Progenitor cell of endocrine pancreas (in vitro differentiated cells): ENCODE measurements at places on chromosomes 4 and X. TPM values are rescaled to one million over a fixed set of nuclear protein-coding genes. Genes with fewer than 3 reads are reported as not detected.

GRCh38 chr4:42445038-42445437, 47.8 kb downstream of the SHISA3 start:
- no peaks in the 10 kb centered on the region for H3K27me3 ChIP-seq
- peaks cover 6% of the 10 kb centered on the region for H3K4me1 ChIP-seq
- H3K27ac ChIP-seq = no peak overlapping the region
- DNase-seq = no peak
- no peak overlapping the region for H3K4me3 ChIP-seq
- peaks cover 5% of the 10 kb centered on the region for H3K36me3 ChIP-seq

- no peak overlapping the region for H3K4me3 ChIP-seq
- no peak overlapping the region for H3K27ac ChIP-seq
- DNase-seq = no peak
- no peaks in the 10 kb centered on the region for H3K27me3 ChIP-seq
- H3K4me1 ChIP-seq = no peaks in the 10 kb centered on the region
Measured at GRCh38 chr4:68062501-68062900, 67.2 kb downstream of the TMPRSS11F start.

DNA sequence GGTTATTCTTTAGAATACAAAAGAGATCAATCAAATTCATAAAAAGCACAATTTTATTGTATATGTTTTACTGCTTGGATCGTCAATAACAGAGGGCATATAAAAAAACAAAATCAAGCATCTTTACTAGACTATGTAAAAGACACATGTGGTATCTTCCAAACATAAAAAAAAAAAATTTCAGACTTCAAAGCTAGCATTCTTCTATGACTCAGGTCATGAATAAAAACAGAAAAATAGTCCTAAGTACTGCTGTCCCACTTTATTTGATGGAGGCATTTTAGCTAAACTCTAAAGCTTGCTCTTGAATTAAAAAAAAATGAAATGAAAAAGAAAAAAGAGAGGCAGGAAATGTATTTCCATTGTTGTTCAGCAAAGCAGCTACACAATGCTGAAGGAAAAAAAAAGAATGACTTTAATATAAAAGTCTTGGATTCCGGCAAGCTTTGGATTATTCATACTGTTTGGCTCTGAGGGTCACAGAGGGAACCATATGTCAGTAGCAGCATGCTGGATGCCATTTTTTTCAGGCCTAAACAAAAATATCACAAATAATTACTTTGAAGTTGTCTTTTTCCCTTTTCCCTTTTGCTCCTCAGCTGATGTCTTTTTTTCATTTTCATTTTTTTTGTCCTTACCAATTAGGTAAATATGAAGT, 249.1 kb upstream of the DIAPH2 start:
- H3K27ac ChIP-seq = no peak overlapping the region
- no peak for DNase-seq
- no peaks in the 10 kb centered on the region for H3K27me3 ChIP-seq
- H3K4me1 ChIP-seq = peaks cover 27% of the 10 kb centered on the region
- no peak overlapping the region for H3K4me3 ChIP-seq

DNA sequence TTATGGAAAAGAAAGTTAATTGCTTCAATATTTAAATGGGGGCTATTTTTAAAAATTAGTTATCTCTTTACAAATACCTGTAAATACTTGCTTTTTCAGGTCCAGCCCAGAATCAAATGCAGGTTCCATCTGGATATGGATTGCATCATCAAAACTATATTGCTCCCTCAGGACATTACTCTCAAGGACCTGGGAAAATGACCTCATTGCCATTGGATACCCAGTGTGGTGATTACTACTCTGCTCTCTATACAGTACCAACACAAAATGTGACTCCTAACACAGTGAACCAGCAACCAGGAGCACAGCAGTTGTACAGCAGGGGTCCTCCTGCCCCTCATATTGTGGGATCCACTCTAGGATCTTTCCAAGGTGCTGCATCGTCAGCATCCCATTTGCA, 29.2 kb downstream of the SEC24B start:
- H3K36me3 ChIP-seq = peaks cover 22% of the 10 kb centered on the region
- peaks cover 1% of the 10 kb centered on the region for H3K4me1 ChIP-seq
- no peak overlapping the region for H3K27ac ChIP-seq
- no peak for DNase-seq
- no peaks in the 10 kb centered on the region for H3K27me3 ChIP-seq

The MAGEC2 gene
- not detected in 2 replicates for total RNA-seq

- peaks cover 11% of the 10 kb centered on the region for H3K4me1 ChIP-seq
- no peak overlapping the region for H3K4me3 ChIP-seq
- no peaks in the 10 kb centered on the region for H3K27me3 ChIP-seq
Measured at GRCh38 chr4:111208970-111209369, 586.1 kb upstream of the PITX2 start.

The FAM9B gene
- not detected in 2 replicates for total RNA-seq

The DNAAF6 gene
- not detected in 2 replicates for total RNA-seq

GRCh38 chr4:114642173-114642780, 43.7 kb downstream of the UGT8 start:
- H3K4me1 ChIP-seq = peaks cover 8% of the 10 kb centered on the region
- H3K27ac ChIP-seq = no peak overlapping the region
- no peaks in the 10 kb centered on the region for H3K36me3 ChIP-seq
- no peak for DNase-seq
- no peak overlapping the region for H3K4me3 ChIP-seq
- no peaks in the 10 kb centered on the region for H3K27me3 ChIP-seq

DNA sequence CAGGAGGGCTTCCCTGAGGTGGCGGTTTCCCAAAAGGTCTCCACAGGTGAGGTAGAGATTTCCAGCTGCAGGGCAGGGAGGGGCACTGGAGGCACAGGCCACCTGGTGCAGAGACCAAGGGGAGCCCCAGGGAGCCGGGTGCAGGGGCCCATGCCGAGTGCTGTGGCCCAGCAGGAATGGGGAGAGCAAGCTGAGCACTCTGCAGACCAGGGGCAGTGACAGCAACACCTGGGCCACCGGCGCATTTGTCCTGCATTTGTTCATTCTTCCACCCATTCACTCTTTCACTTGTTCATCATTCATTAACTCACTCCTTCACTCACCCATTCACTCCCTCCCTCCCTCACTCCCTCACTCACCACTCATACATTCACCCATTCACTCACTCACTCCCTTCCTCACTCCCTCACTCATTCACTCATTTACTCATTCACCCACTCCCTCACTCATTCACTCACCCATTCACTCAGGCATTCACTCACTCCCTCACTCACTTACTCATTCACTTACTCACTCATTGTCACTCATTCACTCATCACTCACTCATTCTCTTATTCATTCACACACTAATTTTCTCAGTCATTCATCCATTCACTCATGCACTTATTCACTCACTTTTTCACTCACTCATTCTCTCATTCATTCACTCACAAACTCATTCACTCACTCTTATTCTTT, 16.3 kb downstream of the CPZ start:
- no peak overlapping the region for H3K4me3 ChIP-seq
- H3K27ac ChIP-seq = no peak overlapping the region
- no peaks in the 10 kb centered on the region for H3K4me1 ChIP-seq
- peaks cover 24% of the 10 kb centered on the region for H3K27me3 ChIP-seq
- DNase-seq = no peak

DNA sequence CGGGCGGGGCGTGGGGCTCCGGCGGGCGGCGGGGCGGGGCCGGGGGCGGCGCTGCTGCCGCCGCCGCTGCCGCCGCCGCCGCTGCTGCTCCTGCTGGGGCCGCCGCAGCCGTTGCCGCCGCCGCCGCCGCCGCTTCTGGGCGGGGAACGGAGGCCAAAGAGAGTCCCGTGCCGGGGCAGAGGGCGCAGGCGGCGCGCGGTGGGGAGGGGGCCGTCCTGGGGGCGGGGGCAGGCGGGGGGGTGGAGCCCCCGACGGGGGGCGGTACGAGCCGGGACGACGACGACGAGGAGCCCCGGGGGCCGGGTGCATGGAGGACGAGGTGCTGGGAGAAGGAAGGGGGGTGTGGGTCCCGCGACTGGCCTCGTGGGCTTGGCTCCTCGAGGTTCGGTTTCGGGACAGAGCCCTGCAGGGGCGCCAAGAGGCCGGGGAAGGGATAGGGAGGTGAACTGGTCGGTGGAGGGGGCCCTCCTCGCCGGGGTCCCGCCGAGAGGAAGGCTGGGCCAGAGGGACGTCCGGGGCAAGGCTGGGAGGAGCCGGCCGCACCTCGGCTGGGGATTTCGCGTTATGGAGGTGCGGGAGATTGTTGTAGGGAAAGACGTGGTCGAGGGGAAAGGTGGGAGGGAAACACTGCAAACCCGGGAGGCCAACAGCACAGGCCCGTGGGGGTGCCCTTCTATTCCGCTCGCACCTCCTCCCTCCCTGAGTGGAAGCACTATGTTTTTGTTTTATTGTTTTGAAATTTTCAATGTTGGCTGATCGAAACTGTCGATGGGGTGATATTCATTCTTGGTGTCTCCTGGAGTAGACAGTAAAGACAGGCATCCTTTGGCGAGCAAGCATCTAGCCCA, 1.9 kb downstream of the BCORL1 start:
- H3K27ac ChIP-seq = peak overlapping the region; percentile 3
- DNase-seq = peak; percentile 37
- H3K36me3 ChIP-seq = peaks cover 5% of the 10 kb centered on the region
- H3K4me1 ChIP-seq = peaks cover 7% of the 10 kb centered on the region
- H3K4me3 ChIP-seq = peak overlapping the region; percentile 78
- H3K27me3 ChIP-seq = no peaks in the 10 kb centered on the region

The ZRSR2 gene
- total RNA-seq = 19.3 and 24.5 TPM in 2 replicates

The PRICKLE3 gene
- 6.2 and 8.8 TPM in 2 replicates for total RNA-seq

DNA sequence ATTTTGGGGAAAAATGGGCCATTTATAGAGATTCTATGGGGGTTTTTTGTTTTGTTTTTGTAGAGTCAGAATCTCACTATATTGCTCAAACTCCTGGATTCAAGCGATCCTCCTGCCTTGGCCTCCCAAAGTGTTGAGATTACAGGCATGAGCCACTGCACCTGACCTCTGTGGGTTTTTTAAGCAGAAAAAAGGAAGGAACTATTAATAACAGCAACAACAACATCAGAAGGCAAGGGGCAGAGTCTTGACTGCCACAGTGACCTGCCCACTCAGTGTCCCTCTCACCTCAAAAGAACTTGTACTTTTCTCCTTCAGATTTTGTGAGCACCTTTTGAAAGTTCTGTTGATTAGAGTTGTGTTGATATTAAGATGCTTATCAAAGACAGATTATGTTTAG, 48.1 kb downstream of the FNIP2 start:
- no peak overlapping the region for H3K4me3 ChIP-seq
- H3K4me1 ChIP-seq = peaks cover 48% of the 10 kb centered on the region
- H3K27ac ChIP-seq = no peak overlapping the region
- no peaks in the 10 kb centered on the region for H3K27me3 ChIP-seq

The IGFBP7 gene
- 8.4 and 12.3 TPM in 2 replicates for total RNA-seq

DNA sequence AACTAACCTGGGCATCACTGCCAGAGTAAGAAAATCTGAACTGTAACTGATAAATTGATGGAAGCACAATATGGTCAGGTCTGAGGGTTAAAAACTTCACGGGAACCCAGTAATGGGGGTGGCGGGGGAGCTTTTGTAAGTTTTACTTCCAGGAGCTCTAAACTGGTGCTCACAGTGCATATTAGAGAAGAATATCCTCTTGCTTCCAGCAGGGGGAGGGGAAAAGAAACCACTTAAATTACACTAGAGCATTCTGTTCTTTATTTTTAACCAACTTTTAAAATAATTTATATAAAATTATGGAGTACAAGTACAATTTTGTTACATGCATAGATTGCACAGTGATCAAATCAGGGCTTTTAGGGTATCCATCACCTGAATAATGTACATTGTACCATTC, 33.7 kb downstream of the WDR17 start:
- DNase-seq = no peak
- H3K4me3 ChIP-seq = no peak overlapping the region
- no peak overlapping the region for H3K27ac ChIP-seq
- no peaks in the 10 kb centered on the region for H3K27me3 ChIP-seq

The AWAT2 gene
- not detected in 2 replicates for total RNA-seq

The PNMA5 gene
- not detected in 2 replicates for total RNA-seq

The TEX11 gene
- total RNA-seq = 6.5 and 7.2 TPM in 2 replicates
